Purkinje cell (primary cell): ENCODE measurements at places on chromosomes 5 and 9. TPM values are rescaled to one million over a fixed set of nuclear protein-coding genes. Genes with fewer than 3 reads are reported as not detected.

Gene SYNPO
- polyA plus RNA-seq = 0.25 and 4.6 TPM in 2 replicates

Gene OCLN
- polyA plus RNA-seq = 1.3 and 1.7 TPM in 2 replicates

Gene PCDHGA2
- 1.9 TPM in 1 of 2 replicates, not detected in the other for polyA plus RNA-seq

Gene GAS1
- polyA plus RNA-seq = 1.0 and 2.4 TPM in 2 replicates

Gene SGCD
- polyA plus RNA-seq = 4.5 and 7.7 TPM in 2 replicates

Gene PCDHB10
- 1.2 and 3.6 TPM in 2 replicates for polyA plus RNA-seq

Gene MCTP1
- 8.5 and 27.0 TPM in 2 replicates for polyA plus RNA-seq

Gene UGT3A2
- not detected in 2 replicates for polyA plus RNA-seq

Gene SPATA6L
- polyA plus RNA-seq = 0.65 and 3.5 TPM in 2 replicates

Gene HTR1A
- not detected in 2 replicates for polyA plus RNA-seq

Gene PCDHB5
- 2.1 and 4.8 TPM in 2 replicates for polyA plus RNA-seq

Gene ANKDD1B
- polyA plus RNA-seq = 0.60 TPM in 1 of 2 replicates, not detected in the other

Gene CNTFR
- 0.66 and 3.7 TPM in 2 replicates for polyA plus RNA-seq

Gene YTHDC2
- polyA plus RNA-seq = 10.4 and 12.8 TPM in 2 replicates

Gene CDC23
- polyA plus RNA-seq = 110 and 113 TPM in 2 replicates

Gene GABRA1
- 1,009 and 1,123 TPM in 2 replicates for polyA plus RNA-seq

Gene NIPAL4
- polyA plus RNA-seq = not detected in 2 replicates

Gene FBP1
- polyA plus RNA-seq = 0.59 TPM in 1 of 2 replicates, not detected in the other

Gene DMRT1
- not detected in 2 replicates for polyA plus RNA-seq

Gene GDA
- polyA plus RNA-seq = 0.66 and 42.8 TPM in 2 replicates

Gene EMB
- polyA plus RNA-seq = 17.5 and 18.0 TPM in 2 replicates

Gene HNRNPH1
- polyA plus RNA-seq = 354 and 357 TPM in 2 replicates

Gene TERT
- not detected in 2 replicates for polyA plus RNA-seq

Gene SPRY4
- polyA plus RNA-seq = 0.20 and 3.1 TPM in 2 replicates

Gene HACD4
- 0.16 and 0.38 TPM in 2 replicates for polyA plus RNA-seq

Gene PCDHB7
- 0.78 TPM in 1 of 2 replicates, not detected in the other for polyA plus RNA-seq

Gene SETX
- 32.4 and 33.8 TPM in 2 replicates for polyA plus RNA-seq

Gene PCDHA6
- polyA plus RNA-seq = 4.0 and 5.4 TPM in 2 replicates

Gene LRRC19
- 0.30 TPM in 1 of 2 replicates, not detected in the other for polyA plus RNA-seq

Gene C5orf52
- polyA plus RNA-seq = not detected in 2 replicates

Gene BHMT2
- polyA plus RNA-seq = not detected in 2 replicates

Gene MGAT4B
- polyA plus RNA-seq = 0.66 and 1.6 TPM in 2 replicates

Gene TTC16
- polyA plus RNA-seq = not detected in 2 replicates

Gene NUTM2F
- polyA plus RNA-seq = not detected in 2 replicates

Gene OR1J2
- not detected in 2 replicates for polyA plus RNA-seq

Gene FOXB2
- not detected in 2 replicates for polyA plus RNA-seq

Gene B4GALT1
- polyA plus RNA-seq = 0.62 and 1.4 TPM in 2 replicates

Gene TMEM174
- not detected in 2 replicates for polyA plus RNA-seq

Gene N4BP3
- 0.43 and 0.79 TPM in 2 replicates for polyA plus RNA-seq

Gene MARCHF11
- polyA plus RNA-seq = 0.60 TPM in 1 of 2 replicates, not detected in the other

Gene CCNB1
- 33.9 and 52.2 TPM in 2 replicates for polyA plus RNA-seq

Gene PCDHB2
- 4.7 and 8.3 TPM in 2 replicates for polyA plus RNA-seq

Gene ZNF189
- polyA plus RNA-seq = 14.0 and 20.5 TPM in 2 replicates
